ENCODE measurements at places on chromosomes 16 and 17.

DNA sequence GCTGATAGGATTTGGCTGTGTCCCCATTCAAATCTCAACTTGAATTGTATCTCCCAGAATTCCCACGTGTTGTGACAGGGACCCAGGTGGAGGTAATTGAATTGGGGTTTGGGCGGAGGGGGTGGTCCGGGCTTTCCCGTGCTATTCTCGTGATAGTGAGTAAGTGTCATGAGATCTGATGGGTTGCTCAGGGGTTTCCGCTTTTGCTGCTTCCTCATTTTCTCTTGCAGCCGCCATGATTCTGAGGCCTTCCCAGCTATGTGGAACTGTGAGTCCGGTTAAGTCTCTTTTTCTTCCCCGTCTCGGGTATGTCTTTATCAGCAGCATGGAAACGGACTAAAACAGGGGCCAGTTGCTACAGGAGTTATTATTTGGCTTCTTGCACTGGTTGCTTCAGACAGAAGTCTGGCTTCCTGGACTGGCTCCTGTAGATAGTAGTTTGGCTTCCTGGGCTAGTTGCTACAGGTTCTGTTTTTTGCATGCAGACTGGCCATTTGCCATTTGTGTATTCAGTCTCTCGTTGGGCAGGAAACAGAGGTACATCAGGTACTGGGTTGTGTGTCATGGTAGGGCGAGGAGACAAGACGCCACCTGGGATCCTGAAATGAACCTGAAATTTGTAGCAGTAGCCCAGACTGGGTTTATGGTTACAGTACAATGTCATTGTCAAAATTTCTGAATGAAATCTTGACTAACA lies 32.6 kb downstream of the CNTNAP4 start:
- no peak for DNase-seq

- no peak for DNase-seq
These were observed 60.5 kb downstream of the TMEM132E start for GRCh38 chr17:34639706-34640425.

DNA sequence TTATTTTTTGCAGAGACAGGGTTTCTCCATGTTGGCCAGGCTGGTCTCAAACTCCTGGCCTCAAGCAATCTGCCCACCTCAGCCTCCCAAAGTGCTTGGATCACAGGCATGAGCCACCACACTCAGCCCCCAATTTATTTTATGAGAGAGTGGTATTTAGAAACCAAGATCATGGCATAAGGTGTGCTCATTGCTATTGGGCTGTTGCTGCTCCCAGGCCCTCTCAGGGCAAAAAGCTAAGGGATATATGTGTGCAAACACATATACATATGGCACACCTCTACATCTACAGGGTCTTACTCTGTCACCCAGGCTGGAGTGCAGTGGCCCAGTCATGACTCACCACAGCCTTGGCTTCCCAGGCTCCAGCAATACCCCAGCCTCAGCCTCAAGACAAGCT lies 15.0 kb upstream of the CMTM4 start:
- DNase-seq, result no peak

- DNase-seq, result no peak
These were observed 28.9 kb upstream of the CCL2 start for GRCh38 chr17:34226011-34226743.

DNA sequence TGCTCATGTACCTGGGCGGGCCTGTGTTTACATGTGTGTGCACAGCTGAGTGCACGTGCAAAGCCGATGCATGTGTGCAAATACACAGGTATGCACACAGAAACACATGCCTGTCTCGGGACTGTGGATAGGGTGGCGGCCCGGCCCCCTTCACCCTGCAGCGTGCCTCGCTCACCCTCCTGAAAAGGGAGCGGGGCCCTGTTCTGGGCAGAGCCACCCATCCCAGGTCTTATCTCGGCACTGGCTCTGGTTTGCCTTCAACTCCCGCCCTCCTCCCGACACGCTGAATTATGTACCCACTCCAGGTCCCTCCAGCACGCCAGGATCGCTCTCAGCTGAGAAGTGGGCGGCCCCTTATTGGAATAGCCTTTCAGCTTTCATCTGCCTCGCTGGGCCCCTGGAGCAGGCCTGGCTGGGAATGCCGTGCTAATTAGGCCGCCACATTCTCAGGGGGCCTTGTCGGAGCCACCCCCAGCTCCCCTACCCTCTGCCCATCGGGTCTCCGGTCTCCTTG lies 77.8 kb downstream of the RTN4RL1 start:
- no peak for DNase-seq

- DNase-seq, result no peak
These were observed at the start of gene TLCD2 for GRCh38 chr17:1709971-1710806. TLCD2 (minus strand) TSS chr17:1710377; CDS start chr17:1710242, 135 bp downstream.

DNA sequence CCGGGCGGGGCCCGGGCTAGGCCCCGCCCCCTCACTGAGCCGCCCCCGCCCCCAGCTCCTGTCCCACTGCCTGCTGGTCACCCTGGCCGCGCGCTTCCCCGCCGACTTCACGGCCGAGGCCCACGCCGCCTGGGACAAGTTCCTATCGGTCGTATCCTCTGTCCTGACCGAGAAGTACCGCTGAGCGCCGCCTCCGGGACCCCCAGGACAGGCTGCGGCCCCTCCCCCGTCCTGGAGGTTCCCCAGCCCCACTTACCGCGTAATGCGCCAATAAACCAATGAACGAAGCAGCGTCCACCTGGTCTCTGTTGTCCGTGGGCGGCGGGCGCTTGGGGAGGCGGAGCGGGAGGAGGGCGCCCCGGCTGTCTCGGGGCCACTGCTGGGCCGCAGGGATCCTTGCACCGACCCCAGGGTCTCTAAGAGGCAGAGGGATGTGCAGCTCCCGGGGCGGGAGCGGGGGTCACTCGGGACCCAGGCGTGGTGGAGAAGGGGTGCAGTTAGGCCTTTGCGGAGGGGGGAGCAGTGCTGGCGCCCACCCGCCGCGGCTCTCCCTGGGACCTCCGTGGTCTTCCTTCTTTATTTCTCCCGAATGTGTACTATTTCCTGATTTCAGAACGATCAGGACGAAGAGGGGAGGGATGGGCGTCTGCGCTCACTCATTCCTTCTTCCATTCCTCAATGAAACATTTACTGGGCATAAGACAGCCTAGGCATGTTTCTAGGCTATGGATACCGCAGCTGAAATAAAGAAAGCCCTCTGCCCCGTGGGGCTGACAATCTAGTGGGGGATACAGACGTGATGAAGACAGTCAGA lies 2.0 kb downstream of the HBZ start:
- no peak for DNase-seq

GRCh38 chr16:54193013-54193664 lies 93.4 kb downstream of the IRX3 start:
- no peak for DNase-seq

DNA sequence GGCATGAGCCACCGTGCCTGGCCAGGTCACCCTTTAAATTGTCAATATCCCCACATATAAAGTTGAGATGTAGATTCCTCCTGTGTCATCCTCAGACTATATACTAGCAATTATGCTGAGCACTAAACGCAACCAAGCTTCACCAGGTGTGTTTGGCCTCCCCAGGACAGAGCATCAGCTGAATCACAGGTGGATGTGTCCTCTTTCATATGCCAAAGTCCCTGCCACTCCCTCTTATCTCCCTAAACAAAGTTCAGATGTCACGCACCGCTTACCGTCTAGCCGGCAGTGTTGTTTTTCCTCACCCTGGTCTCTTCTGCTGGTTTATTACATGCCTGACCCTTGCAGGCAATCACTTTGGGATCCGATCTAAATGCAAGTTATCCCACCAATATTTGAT lies 43.8 kb upstream of the ARHGAP44 start:
- DNase-seq, result no peak

- peak; percentile 49 for DNase-seq
These were observed 13.5 kb upstream of the ABAT start for GRCh38 chr16:8660841-8661301.

GRCh38 chr17:68771867-68772515 lies 170.8 kb upstream of the FAM20A start:
- DNase-seq, result no peak

DNA sequence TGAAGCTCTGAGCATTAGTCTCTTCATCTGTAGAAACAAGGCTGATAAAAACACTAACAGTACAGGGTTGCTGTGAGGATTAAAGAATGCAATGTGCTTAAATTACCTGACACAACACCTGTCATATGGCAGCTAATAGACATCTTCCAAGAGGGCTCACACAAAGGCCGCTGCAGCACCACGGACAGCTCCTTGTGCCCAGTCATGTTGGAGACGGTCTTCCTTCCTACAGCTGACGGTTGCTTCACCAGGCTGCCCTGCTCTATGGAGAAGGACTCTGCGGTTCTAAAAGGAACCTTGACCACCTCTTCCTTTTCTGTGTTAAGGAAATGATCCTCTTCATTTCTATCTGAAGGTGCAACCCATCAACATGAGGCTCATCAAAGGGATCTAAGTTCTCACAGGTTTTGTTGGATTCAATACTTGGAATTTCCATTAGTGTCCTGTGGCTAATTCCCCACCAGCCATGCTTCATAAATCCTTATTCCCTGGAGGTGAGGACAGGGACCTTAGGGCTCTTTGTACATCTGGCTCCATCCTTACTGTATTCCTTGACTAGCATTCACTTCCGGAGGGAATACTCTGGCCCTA lies 138.9 kb upstream of the CES5A start:
- DNase-seq, result no peak

DNA sequence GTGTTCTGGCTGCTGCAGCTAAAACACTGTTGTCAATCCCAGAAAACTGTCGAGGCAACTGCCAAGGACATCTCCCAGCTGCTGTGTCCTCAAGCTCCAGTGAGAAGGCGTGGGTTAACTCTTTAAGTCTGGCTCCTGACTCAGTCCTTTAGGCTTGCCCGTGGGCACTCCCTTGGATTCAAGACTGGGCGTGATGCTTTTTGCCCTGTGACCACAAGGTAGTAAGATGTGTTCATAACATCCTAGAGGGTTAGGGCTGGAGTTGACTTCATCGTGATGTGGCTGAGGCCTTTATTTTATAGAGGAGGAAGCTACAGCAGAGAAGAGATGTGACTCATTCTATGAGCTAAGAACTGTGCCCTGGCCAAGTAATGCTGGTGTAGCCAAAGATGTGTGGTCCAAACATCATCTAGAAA lies 50.9 kb upstream of the TEKT3 start:
- DNase-seq, result no peak

- DNase-seq, result no peak
These were observed 22.0 kb downstream of the CCDC40 start for GRCh38 chr17:80058311-80058955.

DNA sequence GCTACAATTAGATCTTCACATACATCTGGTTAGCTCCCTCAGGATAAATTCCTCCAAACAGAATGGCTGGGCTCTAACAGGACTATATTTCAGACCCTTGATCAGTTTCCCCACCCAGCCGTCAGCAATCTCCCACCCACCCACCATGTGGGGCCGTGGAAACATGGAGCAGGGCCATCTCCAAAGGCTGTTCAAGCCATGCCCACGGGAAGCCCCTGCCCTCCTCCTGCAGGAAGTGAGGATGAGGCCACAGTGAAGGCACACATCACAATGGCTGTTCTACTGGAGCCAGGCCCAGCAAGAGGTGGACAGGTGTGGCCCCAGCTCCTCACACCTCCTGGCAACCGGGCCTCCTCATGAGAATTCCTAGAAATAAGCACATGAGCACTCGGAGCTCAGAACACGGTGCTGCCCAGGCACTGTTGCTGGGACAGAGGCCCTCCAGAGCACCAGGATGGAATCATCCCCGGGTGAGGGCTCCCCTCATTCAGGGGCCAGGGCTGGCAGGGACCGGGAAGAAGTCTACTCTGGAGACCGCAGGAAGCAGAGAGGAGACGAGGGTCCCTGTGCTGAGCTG lies at the start of gene LITAFD:
Gene LITAFD (plus strand): TSS at position 311 of the 577 bp plus-strand sequence. CDS start 2,005 bp downstream, outside the sequence.
- no peak for DNase-seq

- no peak for DNase-seq
These were observed 97.8 kb upstream of the MED13 start for GRCh38 chr17:62162898-62163297.

DNA sequence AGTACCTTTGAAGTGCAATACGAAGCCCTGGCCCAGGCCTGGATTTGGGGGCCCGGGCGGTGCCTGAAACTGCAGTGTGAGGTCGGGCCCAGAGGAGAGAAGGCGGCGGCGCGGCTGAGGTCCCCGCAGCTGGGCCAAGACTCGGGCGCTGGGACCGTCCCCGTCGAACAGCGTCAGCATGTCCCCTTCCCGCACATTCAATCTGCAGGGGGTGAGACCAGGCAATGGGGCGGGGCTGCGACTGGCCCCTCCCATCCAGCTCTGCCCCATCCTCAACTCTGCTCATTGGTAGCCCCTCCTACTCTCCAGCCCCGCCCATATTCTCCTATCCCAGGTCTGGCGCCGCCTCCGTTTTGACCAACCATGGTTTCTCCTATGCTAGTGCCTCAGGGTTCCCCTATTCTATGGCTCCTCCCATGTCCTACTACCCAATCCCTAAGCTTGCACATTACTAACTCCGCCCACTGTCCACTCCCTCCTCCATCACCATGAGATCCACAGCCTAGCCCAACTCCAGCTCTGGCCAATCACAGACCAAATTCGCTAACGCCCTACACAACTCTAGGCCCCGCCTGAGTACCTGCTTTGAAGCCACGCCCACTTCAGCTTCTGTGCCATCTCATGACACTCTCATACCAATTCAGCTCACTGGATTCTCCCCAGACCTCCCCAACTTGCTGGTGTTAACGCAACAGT lies 14.4 kb upstream of the CDIPT start:
- DNase-seq, result no peak

- DNase-seq, result no peak
These were observed 2.0 kb upstream of the ABCC3 start for GRCh38 chr17:50632637-50633036.

All from effector CD4-positive, alpha-beta T cell (primary cell).